ENCODE measurements at places on chromosomes 11 and 22.

- no peak for DNase-seq
Measured at GRCh38 chr11:46216019-46216764, 61.3 kb upstream of the CREB3L1 start.

DNA sequence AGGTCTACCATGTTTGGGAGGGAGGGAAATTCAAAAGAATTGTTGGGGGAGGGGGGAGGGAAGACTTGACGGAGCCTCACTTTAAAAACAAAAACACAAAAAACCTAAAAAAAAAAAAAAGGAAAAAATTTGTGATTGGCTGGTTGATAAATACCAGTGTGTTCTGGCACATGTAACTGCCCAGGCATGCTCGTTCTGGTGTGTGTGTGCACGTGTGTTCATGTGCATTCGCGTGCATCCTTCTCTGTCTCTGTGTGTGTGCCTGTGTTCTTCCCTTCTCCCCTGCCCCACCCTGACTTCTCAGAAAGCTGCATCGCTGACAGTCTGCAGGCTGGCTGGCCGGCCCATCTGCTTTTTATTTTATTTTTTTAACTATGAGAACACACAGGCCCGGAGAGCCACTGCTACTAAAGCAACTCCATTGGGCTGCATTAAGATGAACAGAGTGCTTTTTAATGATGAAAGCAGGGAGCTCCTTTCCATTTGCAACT is 22.6 kb upstream of the ADSL start:
- no peak for DNase-seq

DNA sequence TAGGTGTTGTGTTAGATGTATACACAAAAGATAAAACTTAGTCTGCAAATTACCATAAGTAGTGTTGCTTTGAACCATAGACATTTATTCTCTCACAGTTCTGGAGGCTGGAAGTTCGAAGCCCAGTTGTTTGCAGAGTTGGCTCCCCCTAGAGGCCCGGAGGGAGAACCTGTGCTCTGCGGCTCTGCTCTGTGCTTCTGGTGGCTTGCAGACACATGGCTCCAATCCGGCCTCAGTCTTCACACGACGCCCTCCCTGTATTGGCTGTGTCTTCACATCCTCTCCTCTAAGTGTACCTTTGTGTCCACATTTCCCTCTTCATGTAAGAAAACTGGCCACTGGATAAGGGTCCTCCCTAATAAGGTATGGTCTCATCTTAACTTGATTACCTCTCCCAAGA is 128.4 kb downstream of the OPCML start:
- DNase-seq: no peak

- DNase-seq: peak; percentile 59
Measured at GRCh38 chr22:46367707-46368191, 32.2 kb downstream of the TRMU start.

DNA sequence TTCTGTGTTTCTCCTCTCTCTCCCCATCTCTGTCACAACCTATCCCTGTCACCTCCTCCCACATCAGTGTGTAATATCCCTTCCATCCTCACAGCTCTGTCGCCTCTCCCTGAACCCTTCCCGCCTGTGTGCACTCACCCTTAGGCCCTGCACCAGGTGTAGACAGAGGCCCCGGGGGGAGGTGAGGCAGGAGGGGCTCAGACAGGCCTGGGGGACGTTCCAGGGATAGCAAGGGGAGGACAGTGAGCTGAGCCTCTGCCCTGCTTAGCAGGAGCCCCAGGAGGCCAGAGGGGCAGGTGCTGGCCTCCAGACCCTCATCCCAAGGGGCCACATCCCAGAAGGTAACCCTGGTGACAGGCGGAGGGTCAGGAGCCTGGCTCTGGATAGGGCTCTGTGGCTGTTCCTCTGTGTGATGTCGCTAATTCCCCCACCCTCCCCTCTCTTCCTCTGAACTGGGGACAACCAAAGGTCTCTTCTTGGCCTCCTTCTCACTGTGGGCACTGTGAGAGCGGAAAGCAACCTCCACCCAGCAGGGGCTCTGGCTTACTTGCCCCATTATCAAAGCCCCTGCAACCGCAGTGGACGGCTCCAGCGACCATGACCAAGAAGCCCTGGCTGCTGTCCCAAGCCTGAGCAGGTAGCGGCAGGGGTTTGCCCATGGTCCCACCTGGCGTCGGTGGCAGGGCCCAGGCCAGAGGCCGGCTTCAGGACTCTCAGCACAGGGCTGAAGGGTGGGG is 35.7 kb downstream of the KCNJ4 start:
- DNase-seq: no peak

DNA sequence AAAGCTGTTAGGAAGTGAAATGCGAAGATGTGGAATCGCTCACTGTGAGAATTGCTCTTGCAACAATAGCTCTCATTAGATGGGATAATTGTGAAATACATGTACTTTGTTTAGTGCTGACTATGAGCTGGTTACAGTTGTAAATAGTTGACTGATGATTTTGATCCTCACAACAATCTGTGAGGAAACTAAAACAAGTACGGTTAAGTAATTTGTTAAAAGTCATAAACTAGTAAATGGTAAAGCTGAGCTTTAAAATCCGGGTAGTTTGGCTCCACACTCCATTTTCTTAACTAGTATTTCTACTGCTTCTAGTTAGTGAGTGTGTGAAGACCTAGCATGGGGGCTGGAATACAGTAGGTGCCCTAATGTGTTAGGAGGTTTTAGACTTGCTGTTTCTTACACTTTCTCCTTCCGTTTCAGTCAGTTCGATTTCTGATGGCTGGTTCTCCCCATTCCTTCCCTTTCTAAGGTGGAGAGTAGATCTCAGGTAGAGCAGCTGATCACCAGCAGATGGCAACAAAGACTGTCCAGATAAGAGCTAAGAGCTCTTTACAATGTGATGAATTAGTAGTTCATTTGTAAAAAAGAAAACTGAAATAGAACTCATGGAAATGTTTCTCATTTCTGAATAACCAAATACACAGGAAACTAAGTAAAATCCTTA is 16.3 kb upstream of the CYP2R1 start:
- DNase-seq: no peak

DNA sequence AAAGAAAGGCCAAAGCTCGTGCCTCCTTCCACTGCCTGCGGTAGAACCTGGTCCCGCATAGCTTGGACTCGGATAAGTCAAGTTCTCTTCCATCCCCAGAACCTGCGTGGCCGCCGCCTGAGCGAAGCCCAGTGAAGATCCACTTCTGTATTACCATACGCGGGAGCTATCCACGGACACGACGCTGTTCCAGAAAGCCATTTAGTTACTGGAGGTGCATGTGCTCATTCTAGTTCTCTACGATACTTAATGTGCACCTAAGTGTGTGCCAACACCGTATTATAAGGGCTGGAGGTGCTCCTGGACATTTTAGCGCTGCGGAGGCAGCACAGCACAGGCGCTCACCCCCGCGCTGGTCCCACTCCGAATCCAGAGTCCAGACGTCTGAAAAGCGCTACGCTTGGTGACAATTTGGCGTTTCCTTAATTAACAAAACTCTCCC is 1.4 kb downstream of the WT1 start:
- DNase-seq: no peak

Data from stimulated activated CD4-positive, alpha-beta T cell treated with anti-CD3 and anti-CD28 coated beads, Interleukin-12 subunit alpha, Interleukin-12 subunit beta, amount 100 ng/mL, for 48 hours (primary cell).